ENCODE measurements at places on chromosomes 16 and 17. TPM values are rescaled to one million over a fixed set of nuclear protein-coding genes. Genes with fewer than 3 reads are reported as not detected.

The GID4 gene
- 10.8 TPM for total RNA-seq

The SMIM36 gene
- 0.37 TPM for total RNA-seq

The ESRP2 gene
- total RNA-seq: 42.5 TPM

The CCL17 gene
- total RNA-seq: not detected

The SPATA22 gene
- total RNA-seq: not detected

The WSCD1 gene
- 0.15 TPM for total RNA-seq

The JMJD8 gene
- 121 TPM for total RNA-seq

The NAA60 gene
- 32.2 TPM for total RNA-seq

The CBLN1 gene
- total RNA-seq: not detected

The CDH15 gene
- total RNA-seq: 3.8 TPM

The CIITA gene
- total RNA-seq: 0.25 TPM

The ADORA2B gene
- total RNA-seq: 47.5 TPM

The TAX1BP3 gene
- 50.0 TPM for total RNA-seq

The CCL13 gene
- not detected for total RNA-seq

The HP gene
- 18.1 TPM for total RNA-seq

The CD79B gene
- total RNA-seq: 0.59 TPM

The ASPHD1 gene
- total RNA-seq: 18.4 TPM

The SMARCE1 gene
- 136 TPM for total RNA-seq

The TAC4 gene
- not detected for total RNA-seq

The PTGES3L gene
- 1.7 TPM for total RNA-seq

The CD300H gene
- total RNA-seq: not detected

The VMO1 gene
- total RNA-seq: 0.76 TPM

The NRN1L gene
- 1.4 TPM for total RNA-seq

The TMEM235 gene
- total RNA-seq: not detected

The ENPP7 gene
- not detected for total RNA-seq

The CDRT15L2 gene
- total RNA-seq: not detected

The YBX2 gene
- 2.3 TPM for total RNA-seq

The C17orf78 gene
- not detected for total RNA-seq

The YWHAE gene
- 735 TPM for total RNA-seq

The ZNF629 gene
- total RNA-seq: 18.4 TPM

The TUBB3 gene
- 173 TPM for total RNA-seq

The PRCD gene
- total RNA-seq: not detected

Measured in HCT116 (cell line).